ENCODE measurements at places on chromosomes 3 and 15. TPM values are rescaled to one million over a fixed set of nuclear protein-coding genes. Genes with fewer than 3 reads are reported as not detected.

- H3K36me3 ChIP-seq, result no peaks in the 10 kb centered on the region
- H3K27me3 ChIP-seq, result no peaks in the 10 kb centered on the region
- no peak overlapping the region for H3K27ac ChIP-seq
- no peak overlapping the region for H3K4me3 ChIP-seq
- peaks cover 2% of the 10 kb centered on the region for H3K4me1 ChIP-seq
Measured at GRCh38 chr3:106423321-106424225, 554.8 kb upstream of the CBLB start.

Gene CASR
- not detected for total RNA-seq

DNA sequence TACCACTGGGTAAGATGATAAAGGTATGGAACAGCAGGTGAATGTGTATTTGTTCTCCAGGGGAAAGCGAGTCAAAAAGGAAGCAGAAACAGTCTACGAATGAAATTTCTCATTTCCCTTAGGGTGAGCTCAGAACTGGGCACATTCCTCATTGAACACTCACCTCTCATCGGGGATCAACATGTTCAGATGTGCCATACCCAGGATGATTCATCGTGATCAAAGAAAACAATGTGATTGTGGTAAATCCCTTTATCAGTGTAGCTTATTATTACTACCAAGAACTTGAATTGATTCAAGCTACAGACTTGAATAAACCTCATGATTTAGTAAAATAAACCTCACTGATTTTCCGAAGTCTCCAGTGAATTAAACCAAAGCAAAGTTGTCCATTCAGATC is 72.1 kb downstream of the GJD2 start:
- H3K27ac ChIP-seq, result no peak overlapping the region
- H3K4me1 ChIP-seq, result peaks cover 11% of the 10 kb centered on the region

DNA sequence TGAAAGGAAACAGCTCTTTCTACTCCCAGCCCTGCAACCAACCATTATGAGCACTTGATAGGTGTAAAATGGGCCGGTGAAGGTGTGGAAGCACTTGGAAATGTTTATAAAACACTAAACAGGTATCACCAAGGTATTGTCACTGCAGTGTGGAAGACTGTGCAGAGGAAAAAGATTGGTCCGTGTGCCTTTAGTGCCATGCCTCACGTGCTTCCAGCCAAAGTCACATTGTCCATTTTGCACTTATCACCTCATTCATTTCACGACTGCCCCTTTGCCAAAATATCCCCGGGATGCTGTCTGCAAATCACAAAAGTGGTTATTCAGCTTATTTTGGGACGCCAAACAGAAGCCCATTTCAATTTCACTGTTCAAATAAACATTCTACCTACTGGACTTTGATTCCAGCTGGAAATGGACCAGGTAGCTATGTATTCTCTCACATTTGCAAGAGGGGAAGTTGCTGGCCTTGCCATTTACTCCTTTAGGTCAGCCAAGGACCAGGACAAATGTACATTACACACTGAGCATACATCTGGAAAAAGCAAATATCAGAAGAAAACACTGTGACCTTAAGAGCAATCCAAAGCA is 58.4 kb downstream of the ARRDC4 start:
- no peak overlapping the region for H3K27ac ChIP-seq
- H3K36me3 ChIP-seq, result no peaks in the 10 kb centered on the region
- H3K4me3 ChIP-seq, result no peak overlapping the region
- DNase-seq, result no peak

- no peak overlapping the region for H3K4me3 ChIP-seq
- H3K4me1 ChIP-seq, result peaks cover 24% of the 10 kb centered on the region
- H3K27ac ChIP-seq, result no peak overlapping the region
- H3K36me3 ChIP-seq, result no peaks in the 10 kb centered on the region
- no peak for DNase-seq
Measured at GRCh38 chr15:64878705-64879104, 33.0 kb upstream of the ANKDD1A start.

DNA sequence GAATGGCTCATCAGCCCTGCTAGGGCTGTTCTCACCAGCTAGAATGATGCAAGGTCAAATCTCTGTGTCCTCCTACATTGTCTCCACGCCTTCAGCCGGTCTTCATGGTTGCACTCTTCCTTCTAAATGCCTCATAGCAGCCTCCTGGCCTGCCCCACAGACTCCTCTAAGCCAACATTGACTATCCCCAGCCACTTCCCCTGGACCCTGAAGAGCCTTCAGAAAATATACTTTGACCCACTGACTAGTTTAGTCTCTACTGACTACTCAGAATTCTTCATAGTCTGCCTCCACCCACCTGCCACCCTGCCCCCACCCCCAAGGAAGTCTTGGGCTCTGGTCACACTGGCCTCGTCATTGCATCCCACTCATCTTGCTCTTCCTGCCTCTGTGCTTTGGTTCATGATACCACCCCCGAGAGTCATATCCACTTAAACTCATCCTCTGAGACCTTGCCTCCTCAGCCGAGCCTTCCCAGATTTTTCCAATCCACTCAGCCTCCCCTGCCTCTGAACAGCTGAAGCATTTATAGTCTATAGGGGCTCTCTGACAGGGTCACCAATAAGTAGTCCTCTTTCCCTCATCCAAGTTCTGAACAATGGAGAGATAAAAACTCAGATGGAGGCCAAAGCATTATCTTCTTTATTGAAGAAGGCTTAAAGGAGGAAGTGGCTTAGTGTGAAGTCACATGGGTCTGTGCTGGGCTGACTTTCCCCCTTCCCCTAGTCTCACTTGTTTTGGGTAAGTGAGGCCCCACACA is 9.5 kb upstream of the DOCK3 start:
- no peak overlapping the region for H3K27ac ChIP-seq
- DNase-seq, result no peak
- H3K4me1 ChIP-seq, result peaks cover 26% of the 10 kb centered on the region

DNA sequence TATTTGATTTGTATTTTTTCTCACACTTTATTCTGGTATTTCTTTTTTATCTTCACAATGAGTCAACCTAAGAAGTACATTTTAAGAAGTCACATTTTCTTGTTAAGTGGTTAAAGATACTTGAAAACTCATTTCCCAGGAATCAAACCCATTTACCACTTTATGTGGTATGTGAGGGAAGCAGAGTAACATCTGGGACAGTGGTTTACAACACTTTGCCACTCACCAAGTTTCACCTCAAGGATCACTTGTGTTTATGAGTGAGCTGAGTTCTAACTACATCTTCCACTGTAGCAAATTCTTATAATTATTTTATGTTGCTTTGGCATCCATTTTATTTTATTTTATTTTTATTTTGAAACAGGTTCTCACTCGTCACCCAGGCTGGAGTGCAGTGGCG is 53.8 kb downstream of the IGSF11 start:
- no peaks in the 10 kb centered on the region for H3K36me3 ChIP-seq
- no peak overlapping the region for H3K4me3 ChIP-seq
- H3K4me1 ChIP-seq, result no peaks in the 10 kb centered on the region
- H3K27ac ChIP-seq, result no peak overlapping the region

DNA sequence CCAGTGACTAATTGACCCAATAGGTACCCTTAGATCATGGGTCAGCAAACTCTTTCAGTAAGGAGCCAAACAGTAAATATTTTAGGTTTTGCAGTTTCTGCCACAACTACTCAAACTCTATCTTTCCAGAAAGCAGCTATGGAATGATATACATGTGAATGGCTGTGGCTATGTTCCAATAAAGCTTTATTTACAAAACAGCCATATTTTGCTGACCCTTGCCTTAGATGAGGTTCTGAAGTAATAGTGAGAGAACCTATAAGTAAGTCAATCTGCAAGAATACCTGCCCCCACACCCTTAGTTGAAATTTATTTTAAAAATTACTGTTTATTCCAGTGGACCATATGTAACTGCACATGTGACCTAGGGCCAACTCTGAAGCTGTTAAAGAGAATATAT is 134.0 kb downstream of the CMSS1 start:
- no peaks in the 10 kb centered on the region for H3K4me1 ChIP-seq
- no peaks in the 10 kb centered on the region for H3K27me3 ChIP-seq
- H3K27ac ChIP-seq, result no peak overlapping the region
- no peak overlapping the region for H3K4me3 ChIP-seq
- H3K36me3 ChIP-seq, result no peaks in the 10 kb centered on the region

Gene EPHB3
- total RNA-seq, result 6.5 TPM

DNA sequence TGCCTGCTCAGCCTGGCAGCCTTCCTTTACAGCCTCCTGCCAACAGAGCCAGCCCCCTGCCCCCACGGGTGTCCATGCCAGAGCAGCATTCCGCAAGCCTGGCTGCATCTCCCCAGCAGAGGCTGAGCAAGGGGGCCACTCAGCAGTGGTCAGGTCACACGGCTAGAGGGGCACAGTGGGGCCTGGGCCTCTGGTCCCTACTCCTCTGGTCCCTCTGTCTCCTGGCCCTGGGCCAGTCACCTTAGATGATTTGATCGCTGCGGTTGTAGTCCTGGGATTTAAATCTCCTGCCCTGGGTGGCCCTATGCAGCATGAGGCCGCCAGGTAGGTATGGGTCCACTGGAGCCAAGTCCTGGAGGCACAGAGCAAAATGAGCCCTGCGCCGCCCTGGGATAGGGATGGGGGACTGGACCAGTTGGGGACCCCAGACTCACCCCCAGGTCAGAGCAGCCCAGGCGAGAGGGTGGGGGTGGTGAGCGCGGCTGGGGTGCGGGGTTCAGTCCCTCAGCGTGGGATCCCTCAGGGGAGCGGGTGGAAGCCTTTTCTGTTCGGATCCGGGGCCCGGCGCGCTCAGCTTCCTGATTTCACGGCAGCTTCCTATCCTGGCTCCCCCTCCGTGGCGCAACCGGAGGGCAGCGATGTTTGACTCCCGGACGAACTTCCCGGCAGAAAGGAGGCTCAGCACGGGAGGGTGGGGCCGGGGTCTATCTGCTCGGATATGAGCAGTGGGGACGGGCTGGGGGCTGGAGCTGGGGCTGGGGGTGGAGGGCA is at the start of gene ZBTB47:
Gene ZBTB47 (plus strand): TSS at position 138 of the 771 bp plus-strand sequence. CDS start 4,659 bp downstream, outside the sequence.
- peak within 1 kb of the TSS; percentile 86 for H3K4me3 ChIP-seq
- H3K27ac ChIP-seq, result peak within 1 kb of the TSS; percentile 84
- H3K4me1 ChIP-seq, result peaks cover 42% of the 10 kb centered on the region
- no peaks in the 10 kb centered on the region for H3K36me3 ChIP-seq
- H3K27me3 ChIP-seq, result no peaks in the 10 kb centered on the region

Gene ARL14
- 0.42 TPM for total RNA-seq

Gene HYAL1
- 6.1 TPM for total RNA-seq

DNA sequence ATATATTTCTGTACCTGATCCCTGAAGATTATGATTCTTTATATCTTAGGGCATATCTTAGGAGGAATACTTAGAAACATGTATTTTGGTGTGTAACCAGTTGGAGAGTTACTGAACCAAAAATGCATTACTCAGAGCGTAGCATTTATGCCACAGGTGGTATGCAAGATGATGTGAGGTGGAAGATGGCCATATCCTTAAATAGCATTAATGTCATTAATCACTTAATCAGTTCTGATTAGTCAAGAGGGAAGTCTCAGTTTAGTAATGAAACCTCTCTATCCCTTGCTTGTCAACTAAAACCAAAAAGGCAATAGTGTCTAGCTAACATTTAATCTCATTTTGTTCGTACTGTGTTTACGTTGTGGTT is 130.5 kb upstream of the PHLDB2 start:
- H3K27me3 ChIP-seq, result no peaks in the 10 kb centered on the region
- H3K4me1 ChIP-seq, result peaks cover 66% of the 10 kb centered on the region
- no peak overlapping the region for H3K4me3 ChIP-seq

- H3K4me1 ChIP-seq, result peaks cover 17% of the 10 kb centered on the region
- no peaks in the 10 kb centered on the region for H3K36me3 ChIP-seq
- H3K27ac ChIP-seq, result no peak overlapping the region
- H3K27me3 ChIP-seq, result no peaks in the 10 kb centered on the region
Measured at GRCh38 chr15:88656760-88657221, 18.0 kb downstream of the ISG20 start.

Gene CHRNB4
- 2.0 TPM for total RNA-seq

DNA sequence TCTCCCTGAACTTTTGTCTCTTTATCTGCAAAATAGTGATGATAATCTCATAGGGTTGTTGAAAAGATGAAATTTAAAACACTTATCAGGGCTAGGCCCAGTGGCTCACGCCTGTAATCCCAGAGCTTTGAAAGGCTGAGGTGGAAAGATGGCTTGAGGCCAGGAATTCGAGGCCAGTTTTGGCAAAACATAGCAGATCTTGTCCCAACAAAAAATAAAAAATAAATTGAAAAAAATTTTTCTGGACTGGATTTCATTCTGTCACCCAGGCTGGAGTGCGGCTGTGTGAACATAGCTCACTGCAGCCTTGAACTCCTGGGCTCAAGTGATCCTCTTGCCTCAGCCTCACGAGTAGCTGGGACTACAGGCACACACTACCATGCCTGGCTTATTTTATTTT is 29.6 kb downstream of the LMLN start:
- no peak overlapping the region for H3K27ac ChIP-seq
- no peaks in the 10 kb centered on the region for H3K4me1 ChIP-seq
- H3K27me3 ChIP-seq, result no peaks in the 10 kb centered on the region
- no peak for DNase-seq

DNA sequence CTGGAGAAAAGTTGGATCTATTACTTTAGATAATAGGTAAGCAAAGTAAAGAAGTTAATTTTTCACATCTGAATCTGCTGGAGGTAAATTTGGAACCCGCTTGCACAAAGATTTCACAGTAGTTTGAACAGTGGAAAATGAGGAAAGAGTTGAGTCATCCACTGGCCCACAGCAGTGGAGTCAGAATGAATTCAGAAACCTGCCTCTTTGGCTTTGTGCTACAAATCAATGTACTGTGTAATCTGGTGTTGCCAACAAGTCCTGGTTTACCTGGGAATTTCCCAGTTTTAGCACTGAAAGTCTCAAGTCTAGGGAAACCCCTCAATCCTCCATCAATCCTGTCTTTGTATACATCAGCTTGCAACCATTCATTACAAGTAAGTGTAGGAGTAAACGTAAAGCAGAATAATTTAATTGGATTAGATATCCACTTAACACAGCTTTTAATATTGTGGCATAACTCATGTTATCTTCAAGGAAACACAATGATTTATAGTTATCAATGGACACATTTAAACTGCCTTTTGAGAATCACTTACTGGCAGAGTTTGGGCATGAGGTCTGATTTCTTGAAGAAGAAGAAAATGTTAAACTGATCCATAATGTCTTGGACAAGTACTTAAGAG is 100.6 kb downstream of the DCLK3 start:
- DNase-seq, result no peak
- no peak overlapping the region for H3K27ac ChIP-seq
- H3K27me3 ChIP-seq, result peaks cover 23% of the 10 kb centered on the region
- no peak overlapping the region for H3K4me3 ChIP-seq
- H3K4me1 ChIP-seq, result no peaks in the 10 kb centered on the region
- no peaks in the 10 kb centered on the region for H3K36me3 ChIP-seq

GRCh38 chr15:23793191-23793680 is 106.1 kb upstream of the NDN start:
- no peaks in the 10 kb centered on the region for H3K27me3 ChIP-seq
- no peak overlapping the region for H3K27ac ChIP-seq
- DNase-seq, result no peak
- H3K4me1 ChIP-seq, result no peaks in the 10 kb centered on the region
- H3K36me3 ChIP-seq, result no peaks in the 10 kb centered on the region
- H3K4me3 ChIP-seq, result no peak overlapping the region

GRCh38 chr15:83364501-83364900 is 80.0 kb upstream of the BNC1 start:
- DNase-seq, result no peak
- no peak overlapping the region for H3K4me3 ChIP-seq
- H3K36me3 ChIP-seq, result no peaks in the 10 kb centered on the region
- no peak overlapping the region for H3K27ac ChIP-seq
- peaks cover 7% of the 10 kb centered on the region for H3K27me3 ChIP-seq

- H3K4me3 ChIP-seq, result no peak overlapping the region
- peaks cover 7% of the 10 kb centered on the region for H3K36me3 ChIP-seq
- no peaks in the 10 kb centered on the region for H3K4me1 ChIP-seq
- DNase-seq, result peak; percentile 12
- H3K27ac ChIP-seq, result no peak overlapping the region
Measured at GRCh38 chr3:39065197-39065596, 13.4 kb downstream of the WDR48 start.

Gene IGDCC3
- total RNA-seq, result 0.44 TPM

Gene TRAT1
- total RNA-seq, result not detected

Gene TM4SF18
- total RNA-seq, result 0.34 TPM
